ENCODE measurements at places on chromosomes 3 and 15.

DNA sequence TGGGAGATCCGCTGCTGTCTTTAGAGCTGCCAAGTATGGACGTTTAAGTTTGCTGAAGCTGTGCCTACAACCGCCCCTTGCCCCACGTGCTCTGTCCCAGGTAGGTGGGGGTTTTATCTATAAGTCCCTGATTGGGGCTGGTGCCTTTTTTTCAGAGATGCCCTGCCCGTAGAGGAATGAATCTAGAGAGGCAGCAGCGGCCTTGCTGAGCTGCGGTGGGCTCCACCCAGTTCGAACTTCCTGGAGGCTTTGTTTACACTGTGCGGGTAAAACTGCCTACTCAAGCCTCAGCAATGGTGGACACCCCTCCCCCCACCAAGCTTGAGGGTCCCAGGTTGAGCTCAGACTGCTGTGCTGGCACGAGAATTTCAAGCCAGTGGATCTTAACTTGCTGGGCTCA, 83.4 kb upstream of the FGF7 start:
- DNase-seq: no peak

DNA sequence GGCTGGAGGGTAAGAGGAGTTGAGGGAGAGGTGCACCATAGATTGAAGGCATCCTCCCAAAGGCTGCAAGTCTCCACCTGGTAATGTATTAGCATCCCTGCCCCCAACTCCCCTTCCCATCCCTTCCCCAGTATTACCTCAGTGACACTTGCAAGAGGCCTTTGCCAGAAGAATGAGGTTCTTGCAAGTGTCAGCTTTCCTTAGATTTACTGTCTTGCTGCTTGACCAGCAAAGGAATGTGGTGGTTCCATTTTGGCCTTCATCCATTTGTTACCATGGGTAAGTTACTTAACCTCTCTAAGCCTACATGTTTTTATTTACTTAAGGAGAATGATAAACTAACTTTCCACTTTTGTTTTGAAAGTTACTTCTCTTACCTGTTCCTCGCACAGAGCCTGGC, 108.9 kb downstream of the LRTM1 start:
- DNase-seq: no peak

DNA sequence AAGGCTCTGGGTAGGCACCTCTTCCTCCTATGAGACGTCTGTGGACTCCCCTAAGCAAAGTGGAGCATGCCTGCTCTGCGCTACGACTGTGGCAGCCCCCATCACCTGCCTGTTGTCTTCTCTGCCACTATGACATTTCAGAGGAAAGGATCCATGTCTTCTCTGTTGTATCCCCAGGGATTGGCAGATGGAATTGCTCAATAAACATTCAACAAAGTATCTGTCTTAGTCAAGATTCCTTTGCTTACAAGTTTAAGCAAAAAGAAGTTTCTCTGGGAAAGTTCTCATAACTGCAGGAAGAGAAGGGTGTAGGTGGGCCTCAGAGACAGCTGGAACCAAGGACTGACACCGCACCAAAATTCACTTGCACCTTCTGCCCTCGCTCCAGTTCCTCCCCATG, 34.3 kb downstream of the AMOTL2 start:
- no peak for DNase-seq

DNA sequence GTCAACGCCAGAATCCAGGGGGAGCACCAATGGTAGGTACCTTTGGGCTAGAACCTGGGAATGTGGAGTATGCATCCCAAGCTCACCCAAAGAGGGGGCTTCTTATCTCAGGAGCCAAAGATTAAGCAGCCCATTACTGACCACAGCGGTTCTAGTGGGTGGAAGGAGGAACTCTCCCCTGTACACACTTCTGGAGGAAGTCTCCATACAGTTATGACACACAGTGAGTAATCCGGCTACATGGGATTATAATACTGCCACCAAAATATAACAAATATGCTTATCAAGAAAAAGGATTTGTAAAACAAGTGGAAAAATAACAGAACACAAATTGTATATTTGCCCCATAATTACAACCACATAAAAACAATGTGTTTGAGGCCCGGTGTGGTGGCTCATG, 8.4 kb downstream of the MYO1E start:
- DNase-seq: no peak

DNA sequence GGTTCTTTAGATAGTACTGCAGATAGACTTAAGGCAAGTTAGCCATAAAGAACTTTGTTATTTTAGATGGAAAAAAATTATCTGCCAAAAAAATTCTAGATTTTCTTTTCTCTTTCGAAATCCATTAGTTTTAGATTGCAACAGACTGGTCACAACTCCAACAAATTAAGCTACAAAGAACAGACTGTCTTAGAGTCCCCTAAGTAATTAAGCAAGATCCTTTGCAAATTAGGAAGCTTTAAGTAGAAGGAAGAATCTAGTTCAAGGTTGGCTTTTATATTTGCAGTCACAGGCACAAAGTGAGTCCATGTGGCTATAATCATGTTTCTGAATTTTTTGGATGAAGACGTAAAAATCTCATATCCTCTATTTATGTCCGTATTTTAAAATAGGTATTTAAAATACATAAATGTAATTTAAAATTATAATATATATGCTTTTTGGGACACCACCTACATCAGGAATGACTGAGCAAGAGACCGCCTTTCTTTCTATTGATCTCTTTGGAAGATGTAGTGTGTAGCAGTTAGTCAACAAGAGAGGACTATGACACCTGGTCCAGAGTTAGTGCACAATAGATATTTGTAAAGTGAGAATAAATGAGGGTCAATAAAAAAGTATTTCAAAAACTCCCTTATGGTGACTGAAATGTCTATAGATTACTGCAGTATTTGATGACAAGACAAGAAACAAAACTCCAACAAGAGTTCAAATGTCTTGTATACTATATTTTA, 34.4 kb downstream of the TMEM45A start:
- no peak for DNase-seq

DNA sequence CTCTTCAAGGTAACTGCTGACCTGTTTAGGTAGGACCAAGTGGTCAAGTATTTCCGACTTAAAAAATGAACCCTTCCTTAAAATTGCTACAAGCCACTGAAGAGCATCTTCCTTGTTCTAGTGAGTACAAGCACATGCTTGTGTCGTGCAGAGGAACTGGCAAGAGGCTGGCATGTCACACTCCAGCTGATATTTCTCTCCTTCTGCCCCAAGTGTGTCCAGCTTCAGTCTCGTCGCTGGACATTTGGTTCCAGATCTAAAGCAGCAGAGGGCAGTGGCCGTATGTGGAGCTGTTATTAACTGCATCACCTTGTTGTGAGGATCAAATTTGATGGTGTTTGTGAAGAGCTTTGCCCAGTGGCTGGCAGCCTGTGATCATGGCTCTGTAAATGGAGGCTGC, 10.0 kb downstream of the RBP2 start:
- no peak for DNase-seq

DNA sequence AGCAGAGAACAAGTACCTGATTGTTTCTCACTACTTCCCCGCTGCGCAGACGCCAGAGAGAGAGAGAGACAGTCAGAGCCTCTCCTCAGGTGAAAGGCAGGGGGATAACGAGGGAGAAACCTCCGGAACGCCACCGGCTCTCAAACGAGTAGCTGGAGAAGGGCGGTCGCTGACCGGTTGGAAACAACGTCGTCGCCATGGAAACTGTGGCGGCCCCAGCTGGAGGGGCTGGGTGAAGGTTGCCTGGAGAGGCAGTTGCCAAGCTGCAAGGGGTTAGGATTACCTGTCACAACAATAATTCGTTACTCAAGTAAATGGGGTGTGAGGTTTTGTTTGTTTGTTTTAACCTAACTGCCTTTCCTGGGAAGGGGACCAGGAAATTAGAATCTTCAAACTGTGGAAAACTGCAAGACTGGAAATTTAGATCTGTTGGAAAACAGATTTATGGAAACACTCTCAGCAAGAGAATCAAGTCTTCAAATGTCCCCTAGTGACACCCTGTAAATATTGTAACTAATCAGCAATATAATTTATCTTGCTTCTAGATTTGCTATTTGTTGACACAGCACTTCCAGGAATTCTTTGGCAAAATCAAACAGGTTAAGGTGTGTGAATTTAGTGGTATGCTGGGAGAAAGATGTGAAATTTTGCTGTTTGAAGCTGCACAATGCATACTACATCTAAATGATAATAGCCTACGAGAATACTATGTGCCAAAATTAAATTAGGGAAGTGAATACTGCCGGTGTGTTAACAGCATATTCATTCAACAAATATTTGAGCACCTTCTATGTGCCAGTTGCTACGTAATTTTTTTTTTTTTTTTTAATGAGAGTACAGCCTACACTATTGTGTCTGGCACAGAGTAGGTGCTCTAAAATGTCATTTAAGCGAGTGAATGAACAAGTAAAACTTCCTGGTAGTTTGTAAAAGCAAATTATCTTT, at the start of gene DNAH12:
TSS of gene DNAH12 (minus strand) at position 164 of the 945 bp plus-strand sequence. CDS start 1,474 bp downstream, outside the sequence.
- DNase-seq: peak; percentile 88

DNA sequence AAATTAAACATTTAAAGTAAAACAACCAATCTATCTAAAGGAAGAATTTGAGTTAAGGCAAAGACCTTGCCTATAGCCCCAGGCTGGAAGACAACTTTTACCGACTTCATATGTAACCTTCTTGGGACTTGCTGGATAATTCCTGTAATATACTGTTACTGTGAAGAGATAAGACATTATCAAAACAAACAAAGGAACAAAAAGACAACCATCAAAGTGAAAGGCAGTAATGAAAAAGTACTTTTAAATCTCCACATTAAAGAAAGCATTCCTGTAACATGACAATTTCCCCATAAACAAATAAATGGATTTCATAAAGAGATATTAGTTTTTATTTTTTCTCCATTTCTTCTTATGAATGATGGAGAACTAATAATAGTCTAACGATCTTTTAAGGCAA, 2.4 kb downstream of the CMTM6 start:
- no peak for DNase-seq

DNA sequence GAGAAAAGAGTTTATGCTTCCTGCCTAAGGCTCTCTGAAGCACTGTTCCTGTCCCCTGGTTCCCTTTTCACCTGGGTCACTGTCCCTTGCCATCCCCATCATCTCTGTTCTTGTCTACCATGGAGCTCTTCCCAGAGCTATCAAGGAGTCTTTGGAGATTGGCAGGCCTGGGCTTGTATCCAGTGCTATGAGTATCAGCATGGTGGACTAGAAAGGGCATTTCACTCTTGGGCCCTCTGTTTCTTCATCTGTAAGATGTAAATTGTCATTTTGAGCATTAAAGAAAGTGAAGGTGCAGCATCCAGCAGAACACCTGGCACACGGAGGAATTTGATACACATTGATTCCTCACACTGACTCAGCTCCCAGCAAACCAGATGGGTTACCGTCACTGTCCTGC, 388.2 kb downstream of the CACNA2D3 start:
- no peak for DNase-seq

- DNase-seq: no peak
Observed at GRCh38 chr3:37897763-37898162, 36.1 kb downstream of the CTDSPL start.

DNA sequence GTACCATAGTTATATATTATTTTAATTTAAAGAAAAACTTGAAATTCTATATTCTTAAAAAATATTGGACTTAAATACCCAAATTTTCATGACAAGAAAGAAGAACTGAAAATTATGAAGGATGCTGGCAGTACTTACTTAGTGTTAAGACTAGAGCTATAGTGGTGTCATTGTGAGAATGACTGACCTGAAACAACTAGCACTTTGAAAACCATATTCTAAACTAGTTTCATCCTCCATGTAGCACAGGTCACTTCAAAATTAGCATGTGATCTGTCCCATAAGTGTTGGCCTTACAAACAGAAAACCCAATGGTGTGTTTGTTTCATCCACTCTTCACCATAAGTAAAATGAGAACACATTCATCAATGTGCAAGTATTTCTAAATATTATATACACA, 208.6 kb downstream of the ZIC4 start:
- DNase-seq: no peak

- no peak for DNase-seq
Observed at GRCh38 chr15:74315626-74316025, 51.8 kb downstream of the CYP11A1 start.

GRCh38 chr3:33940736-33941135, 142.3 kb downstream of the PDCD6IP start:
- no peak for DNase-seq

DNA sequence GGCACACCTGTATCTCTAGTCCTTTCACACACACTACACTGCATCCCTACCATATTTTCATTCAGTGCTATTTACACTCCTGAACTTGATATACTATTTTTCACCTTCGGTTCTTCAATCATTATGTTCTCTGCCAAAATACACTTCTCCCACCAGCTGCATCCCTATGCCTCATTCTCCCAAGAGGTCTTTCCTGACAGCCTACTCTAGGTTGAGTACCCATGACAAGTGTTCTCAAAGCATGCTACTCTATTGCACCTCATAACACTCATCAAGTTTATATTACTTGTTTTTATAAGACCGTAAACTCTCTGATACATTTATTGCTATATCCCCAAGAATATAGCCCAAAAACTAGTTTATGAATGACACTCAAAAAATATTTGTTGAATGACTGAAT, 549.5 kb downstream of the PYDC2 start:
- no peak for DNase-seq

GRCh38 chr3:188680189-188680588, 491.6 kb upstream of the TPRG1 start:
- no peak for DNase-seq

- no peak for DNase-seq
Observed at GRCh38 chr3:12489832-12490231, 5.6 kb downstream of the TSEN2 start.
